ENCODE measurements at places on chromosomes 16 and 17. TPM values are rescaled to one million over a fixed set of nuclear protein-coding genes. Genes with fewer than 3 reads are reported as not detected.
A peak's percentile ranks its signal among the peaks of the same experiment; 100 is the strongest.

The SHISA9 gene
- not detected for total RNA-seq

The KRT14 gene
- not detected for total RNA-seq

The HOXB3 gene
- total RNA-seq = 4.8 TPM

The RND2 gene
- total RNA-seq = not detected

The HOXB1 gene
- not detected for total RNA-seq

DNA sequence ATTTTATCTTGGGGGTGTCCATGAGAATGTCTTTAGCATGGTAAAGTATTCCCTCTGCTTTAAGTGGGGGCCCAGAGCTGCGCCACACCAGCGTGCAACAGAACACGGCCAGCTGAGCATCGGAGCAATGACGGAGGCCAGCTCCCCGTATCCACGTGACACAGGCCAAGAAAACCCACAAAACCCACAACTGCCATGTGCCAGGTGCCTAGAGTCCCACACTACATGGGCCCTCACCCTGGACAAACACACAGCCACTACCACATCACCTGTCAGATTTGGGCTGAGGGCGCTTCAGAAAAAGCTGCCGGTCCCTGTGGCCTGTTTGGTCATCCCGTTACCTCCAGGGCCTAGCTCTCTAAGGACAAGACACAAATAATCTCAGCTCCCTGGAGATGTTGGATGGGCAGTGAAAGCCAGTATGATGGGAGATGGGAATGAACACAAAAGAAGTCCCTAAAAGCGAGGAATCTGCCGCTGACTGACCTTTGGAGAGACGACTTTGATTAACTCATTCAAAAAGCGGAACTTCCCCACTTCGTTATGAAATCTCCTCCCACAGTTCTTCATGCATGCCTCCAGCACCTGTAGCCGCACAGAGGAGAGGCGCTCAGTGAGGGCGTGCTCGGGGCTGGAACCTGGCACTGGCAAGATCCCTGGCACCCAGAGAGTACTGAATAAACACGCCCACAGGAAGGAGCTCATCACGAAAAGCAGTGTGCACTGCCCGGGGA lies 17.1 kb downstream of the GGA3 start:
- no peak for DNase-seq

DNA sequence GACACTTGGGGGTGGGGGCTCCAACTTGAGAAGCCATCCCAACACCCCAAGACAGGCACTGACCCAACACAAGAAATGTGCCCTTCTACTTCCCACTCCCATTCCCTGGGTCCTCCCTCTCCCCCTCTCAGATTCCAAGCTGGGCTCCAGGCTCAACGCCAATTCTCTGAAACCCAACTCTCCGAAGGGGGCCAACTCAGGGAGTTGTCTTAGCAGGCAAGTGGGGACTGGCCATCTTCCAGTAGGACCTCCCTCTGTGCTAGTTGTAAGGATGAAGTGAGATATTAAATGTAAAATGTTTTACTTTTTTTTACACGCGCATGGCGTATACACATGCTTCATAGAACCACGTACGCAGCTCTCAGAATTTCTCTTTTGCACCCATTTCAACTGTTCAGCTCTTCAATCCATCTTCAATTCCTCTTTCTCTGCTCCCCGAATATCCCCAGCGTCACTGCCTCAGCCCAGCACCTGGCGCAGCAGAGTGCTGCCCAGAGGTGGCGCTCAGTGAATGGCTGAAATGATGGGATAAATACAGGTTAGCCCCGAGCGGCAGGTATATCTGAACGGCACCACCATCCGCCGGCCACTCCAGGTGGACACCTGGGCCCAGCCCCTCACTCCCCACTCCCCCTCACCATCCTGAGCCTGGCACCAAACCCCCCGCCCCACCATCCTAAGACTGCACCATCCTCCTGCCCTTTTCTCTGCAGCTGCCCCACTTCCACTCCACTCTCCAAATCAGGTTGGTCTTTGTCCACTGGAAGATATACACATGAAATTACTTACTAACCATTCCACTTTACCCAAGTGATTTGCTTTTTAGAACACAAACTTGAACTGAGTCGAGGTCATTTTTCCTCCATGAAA lies 43.9 kb upstream of the TNRC6C start:
- DNase-seq = no peak

GRCh38 chr17:45077643-45078042 lies 16.5 kb downstream of the NMT1 start:
- no peak for DNase-seq

DNA sequence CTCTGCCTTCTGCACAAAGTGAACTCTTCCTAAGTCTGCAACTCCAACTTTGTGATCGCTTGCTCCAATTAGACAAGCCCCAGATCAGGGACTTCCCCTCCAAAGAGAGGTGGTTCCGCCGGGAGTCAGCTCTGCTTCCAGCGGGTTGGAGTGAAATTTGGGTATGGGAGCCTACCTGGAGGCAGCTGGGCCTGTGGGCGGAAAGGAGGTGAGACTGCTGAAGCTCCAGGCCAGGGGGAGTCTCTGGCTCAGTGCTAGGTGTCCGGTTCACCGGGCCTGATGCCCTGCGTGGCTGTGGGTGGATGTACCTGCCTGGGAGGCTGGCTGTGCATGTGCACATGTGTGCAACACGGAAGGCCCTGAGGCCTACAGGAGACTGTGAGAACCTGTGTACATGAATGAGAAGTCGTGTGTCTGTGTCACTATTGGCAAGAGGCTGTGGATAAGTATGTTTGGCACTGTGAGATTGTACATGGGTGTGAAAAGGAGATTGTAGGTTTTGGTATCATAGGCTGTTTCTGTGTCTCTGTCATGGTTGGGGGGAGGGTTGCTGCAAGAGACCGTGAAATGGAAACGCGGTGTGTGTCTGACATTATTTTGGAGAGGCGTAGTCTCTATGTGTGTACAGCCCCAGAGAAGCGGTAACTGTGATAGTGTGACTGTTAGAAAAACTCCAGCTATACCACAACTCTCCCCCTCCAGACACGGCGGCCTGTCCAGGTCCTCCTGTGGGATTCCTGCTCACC lies 4.2 kb downstream of the LHX1 start:
- DNase-seq = no peak

- DNase-seq = no peak
Measured at GRCh38 chr16:26500326-26500725, 566.4 kb upstream of the C16orf82 start.

- DNase-seq = peak; percentile 77
Measured at GRCh38 chr17:29007860-29008455, 2.1 kb upstream of the SEZ6 start.

GRCh38 chr16:68707340-68708152 lies 29.5 kb upstream of the CDH1 start:
- DNase-seq = no peak

GRCh38 chr17:59825533-59826322 lies 67.0 kb downstream of the TUBD1 start:
- peak; percentile 87 for DNase-seq

GRCh38 chr17:16515933-16516332 lies 23.9 kb upstream of the LRRC75A start:
- DNase-seq = no peak

DNA sequence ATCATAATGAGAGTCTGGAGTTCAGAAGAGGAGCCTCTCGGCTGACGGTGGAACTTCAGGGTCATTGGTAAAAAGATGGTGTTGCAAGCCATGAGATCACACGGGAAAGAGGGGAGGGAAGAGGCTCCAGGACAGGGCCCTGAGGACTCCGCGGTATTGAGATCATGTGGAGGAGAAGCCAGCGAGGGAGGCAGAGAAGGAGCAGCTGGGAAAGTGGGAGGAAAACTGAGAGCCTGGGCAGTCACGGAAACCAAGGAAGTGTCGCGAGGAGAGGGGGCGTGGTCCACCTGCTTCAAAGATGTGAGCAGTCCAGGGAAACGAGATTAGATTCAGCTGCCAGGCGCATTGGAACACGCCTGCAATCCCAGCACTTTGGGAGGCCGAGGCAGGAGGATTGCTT lies 27.7 kb upstream of the SBK1 start:
- peak; percentile 66 for DNase-seq

DNA sequence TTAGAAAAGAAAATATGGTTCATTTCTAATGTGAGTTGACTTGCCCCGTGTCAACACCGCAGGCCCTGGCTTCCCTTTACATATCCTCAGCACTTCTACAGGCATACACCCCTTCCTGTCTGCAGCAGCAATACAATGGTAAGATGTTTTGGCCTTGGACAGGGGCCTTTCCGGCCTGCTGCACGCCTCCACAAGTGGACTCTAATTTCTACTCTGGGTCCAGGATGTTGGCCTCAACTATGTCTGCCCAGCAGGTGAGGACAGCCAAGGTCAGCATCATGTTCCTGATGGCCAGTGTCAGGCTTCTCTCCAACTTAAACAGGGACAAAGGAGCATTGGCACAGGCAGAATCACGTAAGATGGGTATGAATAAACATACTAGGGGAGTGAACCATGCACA lies 11.0 kb downstream of the C17orf67 start:
- no peak for DNase-seq

GRCh38 chr16:3152991-3153368 lies 18.2 kb downstream of the ZNF213 start:
- DNase-seq = no peak

GRCh38 chr17:12605222-12605621 lies 60.5 kb upstream of the MYOCD start:
- DNase-seq = peak; percentile 17

DNA sequence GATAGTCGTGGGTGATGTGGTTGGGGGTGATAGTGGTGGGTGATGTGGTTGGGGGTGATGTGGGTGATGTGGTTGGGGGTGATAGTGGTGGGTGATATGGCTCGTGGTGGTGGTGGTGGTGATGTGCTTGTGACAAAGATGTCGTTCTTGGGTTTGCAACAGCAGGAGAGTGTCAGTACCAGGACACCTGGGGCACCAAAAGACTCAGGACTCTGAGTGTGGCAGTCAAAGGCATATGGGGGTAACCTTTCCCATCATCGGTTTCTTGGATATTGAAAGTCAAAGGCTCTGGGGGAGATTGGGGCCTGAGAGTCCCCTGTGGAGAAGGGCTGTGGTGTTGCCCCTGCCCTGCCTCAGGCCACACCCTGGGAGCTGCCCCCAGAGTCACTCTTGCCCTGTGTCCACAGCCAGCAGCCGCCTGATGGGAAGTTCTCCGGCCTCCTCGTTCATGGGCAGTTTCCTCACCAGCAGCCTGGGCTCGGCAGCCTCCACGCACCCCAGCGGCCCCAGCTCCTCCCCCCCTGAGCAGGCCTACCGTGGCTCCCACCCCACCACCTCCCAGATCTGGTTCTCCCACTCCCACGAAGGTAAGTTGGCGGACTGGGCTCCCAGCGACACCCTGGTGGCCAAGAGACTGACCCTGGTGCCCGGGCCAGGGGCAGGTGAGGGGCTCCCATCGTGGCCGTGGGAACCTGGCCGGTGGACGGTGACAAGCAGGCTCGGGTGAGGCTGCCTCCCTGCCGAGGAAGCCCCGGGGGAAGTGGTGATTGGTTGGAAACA lies 31.3 kb downstream of the BAHCC1 start:
- DNase-seq = no peak

GRCh38 chr16:50204453-50205108 lies 51.5 kb downstream of the TENT4B start:
- DNase-seq = peak; percentile 69

DNA sequence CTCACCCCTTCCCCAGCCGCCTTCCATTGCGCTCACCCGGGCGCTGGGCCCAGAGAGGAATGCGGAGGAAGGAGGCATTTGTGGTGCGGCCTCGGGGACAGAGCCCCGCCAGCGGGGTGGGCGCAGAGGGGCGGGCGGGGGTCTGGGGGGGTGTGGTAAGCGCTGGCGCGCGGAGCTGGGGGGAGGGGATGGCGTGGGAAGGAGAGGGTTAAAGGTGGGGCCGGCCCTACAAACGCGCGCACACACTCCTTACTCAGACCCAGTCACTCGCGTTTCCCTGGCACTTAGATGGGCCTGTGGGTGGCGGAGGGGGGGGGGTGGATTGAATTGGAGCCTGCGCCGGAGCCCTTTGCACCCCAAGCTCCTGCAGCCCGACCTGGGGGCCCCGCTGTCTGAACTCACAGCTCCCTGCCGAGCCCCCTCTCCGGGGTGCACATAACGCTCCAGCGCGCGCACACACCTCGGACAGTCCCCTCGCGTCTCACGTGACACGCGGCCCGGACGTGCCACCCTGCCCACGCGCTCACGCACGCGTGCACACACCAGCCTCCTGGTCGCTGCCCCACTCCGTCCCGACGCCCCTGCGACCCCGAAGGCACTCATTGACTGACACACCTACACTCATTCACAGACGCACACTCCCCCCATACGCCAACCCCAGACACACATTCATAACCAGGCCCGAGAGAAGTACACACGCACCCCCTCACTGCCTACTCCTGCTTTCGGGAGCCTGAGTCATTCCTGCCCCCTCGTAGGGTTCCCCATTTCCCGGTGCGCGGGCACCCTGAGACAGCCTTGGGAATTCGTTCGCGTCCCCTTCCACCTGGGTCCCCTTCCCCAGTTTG lies 844 bp downstream of the TBKBP1 start:
- DNase-seq = peak; percentile 88

DNA sequence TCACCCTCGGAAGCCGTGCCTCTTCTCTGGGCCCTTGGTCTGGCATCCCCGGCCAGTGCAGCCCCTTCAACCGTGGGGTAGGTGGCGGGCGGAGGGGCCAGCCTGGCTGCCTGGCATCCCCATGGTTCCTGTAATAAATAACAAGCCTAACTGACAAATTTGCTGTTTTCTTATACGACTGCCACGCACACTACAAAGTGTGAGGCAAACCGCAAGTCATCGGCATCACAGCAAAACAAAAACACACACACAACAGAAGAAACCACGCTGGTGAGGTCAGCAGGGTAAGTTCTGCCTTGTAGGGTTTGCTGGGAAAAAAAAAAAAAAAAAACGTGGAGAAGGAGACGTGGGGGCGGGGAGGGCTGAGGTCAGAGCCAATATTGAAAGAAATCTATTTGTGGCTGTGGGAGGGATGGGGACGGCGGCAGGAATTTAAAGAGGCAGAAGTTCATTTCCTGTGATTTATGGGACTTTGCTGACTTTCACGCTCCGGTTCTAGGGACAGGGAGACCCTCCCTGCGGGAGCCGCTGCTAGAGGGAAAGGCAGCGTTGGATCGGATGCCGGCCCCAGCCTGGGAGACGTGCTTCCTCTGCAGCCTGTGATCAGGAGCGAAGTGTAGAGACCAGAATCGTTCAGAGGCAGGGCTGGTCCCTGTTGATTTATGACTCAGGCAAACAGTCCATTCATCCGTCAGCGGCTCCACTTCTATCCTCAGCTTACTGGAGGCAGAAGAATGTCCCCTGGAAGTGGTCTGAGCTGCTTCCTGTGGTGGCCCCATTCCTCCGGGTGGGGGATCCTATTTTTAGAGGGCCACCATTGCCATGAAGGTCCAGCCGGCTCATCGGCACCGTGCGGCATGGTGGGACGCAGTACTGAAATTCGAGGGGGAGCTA lies 162.8 kb downstream of the FOXL1 start:
- DNase-seq = peak; percentile 84

Measured in GM23248 (cell line).